Activated effector memory CD4-positive, alpha-beta T cell treated with anti-CD3 and anti-CD28 coated beads, Interleukin-2, amount 50 U/mL, for 16 hours (primary cell): ENCODE measurements at places on chromosomes 2 and 18.

GRCh38 chr18:13145636-13146190, 72.8 kb upstream of the LDLRAD4 start:
- no peak for DNase-seq

DNA sequence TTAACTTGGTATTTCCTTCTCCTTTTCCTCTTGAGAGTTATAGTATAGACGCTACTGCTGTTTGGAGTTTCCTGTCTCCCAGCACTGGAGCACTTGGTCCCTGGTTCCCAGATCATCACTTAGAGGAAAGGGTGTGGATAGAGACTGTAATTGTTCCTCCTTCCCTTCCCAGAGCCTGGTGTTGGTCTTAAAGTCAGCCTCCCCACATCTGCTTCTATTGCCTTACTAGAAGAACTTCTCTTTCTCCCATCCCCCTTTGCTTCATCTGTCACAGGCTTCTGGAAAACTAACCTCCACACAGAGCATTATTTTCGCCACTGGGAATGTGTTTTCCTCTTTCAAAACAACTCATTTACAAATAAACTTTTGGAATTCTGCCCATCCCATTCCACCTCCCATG, 131.0 kb downstream of the CCDC85A start:
- DNase-seq: no peak

DNA sequence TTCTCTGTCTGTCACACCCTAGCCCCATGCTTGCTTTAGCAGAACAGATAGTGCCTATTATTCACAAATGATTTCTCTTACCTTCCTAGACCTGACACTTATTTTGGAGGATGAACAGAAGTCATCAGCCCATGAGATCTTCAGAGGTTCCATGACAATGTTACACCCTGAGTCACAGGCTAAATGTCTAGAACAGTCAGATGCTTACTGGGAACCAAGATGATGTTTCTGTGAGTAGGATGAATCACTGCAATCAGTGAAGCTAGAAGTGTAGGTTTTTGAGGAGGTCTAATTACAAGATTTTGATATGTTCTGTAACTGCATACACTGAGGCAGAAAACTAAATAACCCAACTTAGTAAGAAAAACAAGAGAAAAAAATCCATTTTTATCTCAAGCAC, 123.0 kb upstream of the THUMPD2 start:
- no peak for DNase-seq

DNA sequence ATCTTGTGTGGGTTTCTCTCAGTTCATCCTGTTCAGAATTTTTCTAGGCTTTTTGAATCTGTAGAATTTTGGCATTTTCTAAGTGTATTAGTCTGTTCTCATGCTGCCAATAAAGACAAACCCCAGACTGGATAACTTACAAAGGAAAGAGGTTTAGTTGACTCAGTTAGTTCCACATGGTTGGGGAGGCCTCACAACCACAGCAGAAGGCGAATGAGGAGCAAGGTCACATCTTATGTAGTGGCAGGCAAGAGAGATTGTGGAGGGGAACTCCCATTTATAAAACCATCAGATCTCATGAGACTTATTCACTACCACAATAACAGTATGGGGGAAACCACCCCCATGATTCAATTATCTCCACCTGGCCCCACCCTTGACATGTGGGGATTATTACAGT, 199.2 kb downstream of the ST6GAL2 start:
- no peak for DNase-seq

- peak; percentile 53 for DNase-seq
Observed at GRCh38 chr18:34158881-34159690, 65.6 kb downstream of the NOL4 start.

DNA sequence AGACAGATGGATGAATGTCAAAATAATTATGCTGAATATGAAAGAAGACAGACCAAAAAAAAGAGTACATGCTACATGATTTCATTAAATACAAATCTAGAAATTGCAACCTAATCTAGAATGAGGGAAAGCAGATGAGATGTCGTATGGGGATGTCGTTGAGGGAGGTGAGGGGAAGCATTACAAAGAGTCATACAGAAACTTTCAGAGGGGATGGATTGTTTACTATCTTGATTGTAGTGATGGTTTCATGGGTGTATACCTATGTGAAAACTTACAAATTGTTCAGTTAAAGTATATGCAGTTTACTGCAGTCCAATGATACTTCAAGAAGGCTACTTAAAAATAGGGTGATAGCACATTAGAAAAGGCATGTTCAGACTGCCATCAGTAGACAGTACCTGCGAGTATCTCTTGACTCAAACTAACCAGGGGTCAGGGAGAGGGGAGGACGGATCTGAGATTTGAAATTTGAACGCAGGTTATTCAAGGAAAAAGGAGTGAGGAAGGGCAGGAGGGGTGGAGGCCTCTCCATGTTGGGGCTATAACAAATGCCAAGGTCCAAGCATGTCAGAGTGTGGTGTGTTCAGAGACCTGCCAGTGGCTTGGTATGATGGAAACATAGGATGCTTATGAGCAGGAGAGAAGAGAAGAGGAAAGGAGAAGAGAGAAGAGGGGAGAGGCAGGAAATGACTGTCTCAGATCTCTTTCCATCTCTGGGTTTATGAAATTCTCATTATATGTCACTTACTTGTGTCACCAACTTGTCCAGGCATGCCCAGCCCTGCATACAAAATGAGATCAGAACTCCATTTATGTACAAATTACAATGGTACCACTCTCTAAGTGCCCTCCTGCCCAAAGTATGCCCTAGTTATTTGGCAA, 257.3 kb upstream of the CXCR4 start:
- no peak for DNase-seq

GRCh38 chr2:215059724-215060123, 78.7 kb downstream of the ABCA12 start:
- no peak for DNase-seq

DNA sequence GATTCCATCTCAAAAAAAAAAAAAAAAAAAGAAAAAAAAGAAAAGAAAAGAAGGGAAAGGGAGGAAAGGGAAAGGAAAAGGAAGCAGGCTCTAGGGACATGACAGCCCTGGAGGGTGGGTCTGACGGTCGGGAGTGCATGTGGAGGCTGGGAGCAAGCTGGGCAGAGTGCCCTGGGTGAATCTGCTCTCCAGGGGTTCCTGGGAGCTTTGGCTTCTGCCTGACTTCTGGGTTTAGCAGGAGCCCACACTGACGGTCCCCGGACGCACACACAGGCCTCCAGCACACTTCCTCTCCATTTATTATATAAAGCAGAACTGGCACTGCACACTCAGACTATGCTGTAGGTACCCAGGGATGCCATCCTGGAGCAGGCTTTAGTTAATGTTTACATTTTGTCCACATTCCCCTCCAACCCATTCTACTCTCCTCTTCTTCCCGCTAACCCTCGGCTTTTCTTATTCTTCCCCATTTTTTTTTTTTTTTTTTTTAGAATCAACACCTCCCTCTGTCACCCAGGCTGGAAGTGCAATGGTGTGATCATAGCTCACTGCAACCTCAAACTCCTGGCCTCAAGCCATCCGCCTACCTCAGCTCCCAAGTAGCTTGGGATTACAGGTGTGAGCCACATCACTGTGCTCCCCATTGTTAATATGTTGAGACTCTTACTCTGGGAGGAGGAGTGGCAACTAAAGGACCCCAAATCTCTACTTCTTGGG, 151.1 kb upstream of the SLC1A4 start:
- no peak for DNase-seq

DNA sequence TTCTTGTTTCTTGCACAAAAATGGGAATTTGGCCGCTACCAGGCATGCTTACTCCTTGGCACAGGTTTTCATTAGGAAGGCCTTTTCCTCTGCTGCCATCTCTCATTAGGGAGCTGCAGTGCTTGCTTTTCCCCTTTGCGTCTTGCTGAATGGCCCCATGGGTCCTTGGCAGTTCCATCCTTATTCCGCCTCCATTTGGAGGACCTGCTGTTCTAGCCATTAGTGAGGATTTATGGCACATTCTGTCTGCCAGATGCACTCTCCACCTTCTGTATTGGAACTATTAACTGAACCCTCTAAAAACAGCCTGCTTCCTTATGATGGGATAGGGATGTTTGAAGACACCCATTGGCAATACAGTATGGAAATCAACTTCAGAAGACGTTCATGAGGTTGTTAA, 103.5 kb upstream of the NOSTRIN start:
- no peak for DNase-seq

GRCh38 chr2:138600732-138601457, 99.3 kb downstream of the SPOPL start:
- DNase-seq: no peak

DNA sequence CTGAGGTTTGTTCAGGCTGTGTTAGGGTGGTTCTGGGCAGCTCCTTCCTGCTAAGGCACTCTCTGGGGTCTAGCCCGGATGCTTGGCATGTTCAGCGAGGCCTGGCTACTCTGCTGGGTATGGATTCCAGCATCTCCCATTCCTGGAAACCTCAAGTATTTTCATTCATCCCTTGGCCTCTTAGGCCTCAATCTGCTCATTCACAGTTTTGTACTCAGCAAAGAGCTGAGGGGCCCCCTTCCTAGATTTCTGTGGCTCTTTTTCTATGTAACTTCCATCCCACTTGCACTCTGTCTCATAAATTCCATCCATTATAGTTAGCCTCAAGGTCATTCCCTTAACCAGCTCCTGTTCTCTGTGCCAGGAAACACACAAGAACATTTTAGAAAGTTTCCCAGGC, 798.8 kb upstream of the HS6ST1 start:
- DNase-seq: no peak

DNA sequence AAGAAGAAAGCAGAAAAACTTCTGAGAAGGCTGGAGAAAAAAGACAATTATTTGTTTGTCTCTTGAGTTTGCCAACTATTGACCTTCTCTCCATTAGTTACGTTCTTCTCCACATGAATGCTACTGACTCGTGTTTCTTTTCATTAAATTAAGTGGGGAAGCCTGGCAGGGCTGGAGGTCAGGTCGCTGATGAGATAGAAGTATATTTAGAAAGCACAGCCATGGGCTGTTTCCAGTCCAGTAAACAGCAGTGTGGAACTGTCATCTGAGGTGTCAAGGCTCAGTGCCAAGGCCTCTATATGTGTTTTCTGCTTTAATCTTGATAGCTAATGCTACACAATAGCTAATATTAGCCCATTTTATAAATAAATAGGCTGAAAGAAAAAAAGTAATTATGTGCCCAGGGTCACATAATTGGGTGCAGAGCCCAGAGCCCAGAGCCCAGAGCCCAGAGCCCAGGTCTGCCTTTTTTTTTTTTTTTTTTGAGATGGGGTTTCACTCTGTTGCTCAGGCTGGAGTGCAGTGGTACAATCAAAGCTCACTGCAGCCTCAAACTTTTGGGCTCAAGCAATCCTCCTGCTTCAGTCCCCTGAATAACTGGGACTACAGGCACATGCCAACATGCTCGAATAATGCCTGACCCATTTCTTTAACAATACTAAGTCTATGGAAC, 6.3 kb downstream of the MSGN1 start:
- no peak for DNase-seq

DNA sequence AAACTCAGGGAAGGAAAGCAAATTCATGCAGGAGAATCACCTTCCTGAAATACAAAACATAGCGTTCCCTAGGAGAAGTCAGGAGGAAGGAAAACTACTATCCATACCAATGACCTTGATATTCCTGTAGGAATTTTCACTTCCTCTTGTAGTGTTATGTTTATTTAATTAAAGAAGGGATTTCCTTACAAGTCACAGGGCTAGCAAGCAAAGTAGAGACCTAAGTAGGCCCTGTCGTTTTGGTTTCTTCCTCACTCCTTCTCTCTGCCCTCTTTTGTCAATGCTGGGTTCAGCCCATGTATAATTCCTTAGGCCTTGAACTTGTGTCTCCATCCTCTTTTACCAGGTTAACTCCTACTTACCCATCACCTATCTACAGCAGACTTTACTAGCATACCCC, 435.2 kb upstream of the LRATD1 start:
- DNase-seq: no peak

DNA sequence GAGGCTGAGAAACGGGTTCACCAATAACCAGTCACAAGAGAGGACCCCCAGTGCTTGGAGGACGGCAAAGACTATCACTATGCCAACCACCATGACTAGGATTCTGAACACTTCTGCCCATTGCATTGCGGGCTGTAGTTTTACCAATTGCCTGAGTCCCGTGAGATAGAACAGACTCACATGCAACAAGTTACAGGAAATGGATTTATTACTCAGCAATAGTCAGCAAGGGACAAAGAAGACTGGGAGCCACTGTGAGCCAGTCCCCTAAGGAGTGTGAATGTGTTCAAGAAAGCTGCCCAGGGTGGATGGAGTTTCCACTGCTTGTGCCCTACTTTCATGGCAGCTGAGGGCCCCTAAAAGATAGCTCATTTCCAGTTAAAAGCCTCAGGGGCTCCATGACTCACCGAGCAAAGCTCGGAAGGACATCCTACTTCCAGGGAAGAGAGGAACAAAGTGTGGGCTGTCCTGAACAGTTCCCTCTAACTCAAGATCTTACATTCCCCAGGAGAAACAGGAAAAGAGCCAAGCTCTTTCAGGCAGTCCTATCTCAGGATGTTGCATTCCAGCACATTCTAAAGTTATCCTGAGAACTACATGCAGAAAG, 54.4 kb downstream of the SLC4A3 start:
- no peak for DNase-seq

DNA sequence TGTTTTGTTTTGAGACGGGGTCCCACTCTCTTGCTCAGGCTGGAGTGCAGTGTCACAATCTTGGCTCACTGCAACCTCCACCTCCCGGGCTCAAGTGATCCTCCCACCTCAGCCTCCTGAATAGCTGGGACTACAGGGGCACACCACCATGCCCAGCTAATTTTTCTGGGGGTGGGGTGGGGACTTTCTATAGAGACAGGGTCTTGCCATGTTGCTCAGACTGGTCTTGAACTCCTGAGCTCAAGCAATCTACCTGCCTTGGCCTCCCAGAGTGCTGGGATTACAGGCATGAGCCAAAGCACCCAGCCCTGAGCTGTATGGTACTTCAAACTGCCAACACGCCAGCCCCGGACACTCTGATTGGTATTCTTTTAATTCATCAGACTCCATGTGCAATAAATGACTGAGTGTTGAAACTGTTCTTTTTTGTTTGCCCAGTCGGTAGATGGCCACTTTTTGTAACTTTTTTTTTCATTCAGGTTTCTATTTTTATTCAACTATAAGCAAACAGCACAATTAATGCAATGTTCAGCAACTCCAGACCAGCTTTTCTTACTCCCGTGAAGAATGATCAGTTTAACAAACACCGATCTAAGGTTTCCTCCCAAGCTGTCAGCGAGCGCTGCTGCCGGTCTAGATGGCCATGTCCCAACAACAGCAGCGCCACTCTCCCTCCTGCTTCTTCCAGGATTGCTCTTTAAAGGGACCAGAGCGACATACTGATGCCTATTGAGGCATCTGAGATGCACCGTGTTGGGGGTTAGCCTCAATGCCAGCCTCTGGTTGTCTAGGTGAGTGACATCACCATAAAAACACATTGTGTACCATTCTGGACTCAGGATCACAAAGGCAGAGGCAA, 12.5 kb upstream of the TGOLN2 start:
- DNase-seq: no peak

- DNase-seq: peak; percentile 13
Observed at GRCh38 chr2:240329116-240329665, 106.3 kb upstream of the GPC1 start.

- no peak for DNase-seq
Observed at GRCh38 chr2:226467633-226468032, 332.0 kb downstream of the IRS1 start.

GRCh38 chr18:66571845-66572244, 32.0 kb downstream of the CDH19 start:
- DNase-seq: no peak
